ENCODE measurements at places on chromosomes 4 and X.

- peak; percentile 70 for DNase-seq
These were observed 25.0 kb downstream of the TACC3 start for GRCh38 chr4:1746265-1746691.

DNA sequence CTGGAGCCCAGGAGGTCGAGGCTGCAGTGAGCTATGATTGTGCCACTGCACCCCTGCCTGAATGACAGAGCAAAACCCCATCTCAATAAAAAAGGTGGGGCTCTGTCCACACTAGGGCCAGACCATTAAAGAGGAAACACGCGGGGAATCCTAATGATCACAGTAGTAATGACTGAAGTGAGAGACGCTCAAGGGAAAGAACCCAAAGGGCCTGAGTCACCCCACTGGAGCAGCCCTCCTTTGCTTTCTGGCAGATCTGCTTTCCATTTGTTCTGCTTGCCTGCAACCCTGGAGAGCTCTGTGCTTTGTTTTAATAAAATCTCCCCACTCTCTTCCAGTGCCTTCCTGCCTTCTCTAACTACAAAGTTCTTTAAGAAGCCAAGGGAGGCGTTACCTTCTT lies 5.0 kb downstream of the TFDP3 start:
- DNase-seq: no peak

DNA sequence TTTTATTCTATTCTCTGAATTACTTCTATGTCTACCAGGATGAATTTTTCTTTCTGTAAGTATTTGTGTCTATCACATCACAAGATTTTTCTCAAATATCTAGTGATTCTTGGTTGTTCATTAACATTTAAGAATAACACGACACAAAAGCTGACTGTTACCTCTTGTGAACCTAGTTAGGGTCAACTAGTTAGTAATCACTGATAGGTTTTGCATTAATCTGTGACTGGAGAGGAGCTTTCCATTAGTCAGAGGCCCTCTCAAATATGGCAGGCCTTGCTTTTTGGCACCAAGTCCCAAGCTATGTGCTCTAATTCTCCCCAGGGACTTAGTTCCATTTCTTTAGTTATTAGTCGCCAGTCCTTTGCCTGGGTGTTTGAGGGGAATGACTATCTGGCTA lies 259.2 kb downstream of the CFAP299 start:
- no peak for DNase-seq

GRCh38 chr4:165612936-165613335 lies 234.1 kb downstream of the CPE start:
- DNase-seq: no peak

DNA sequence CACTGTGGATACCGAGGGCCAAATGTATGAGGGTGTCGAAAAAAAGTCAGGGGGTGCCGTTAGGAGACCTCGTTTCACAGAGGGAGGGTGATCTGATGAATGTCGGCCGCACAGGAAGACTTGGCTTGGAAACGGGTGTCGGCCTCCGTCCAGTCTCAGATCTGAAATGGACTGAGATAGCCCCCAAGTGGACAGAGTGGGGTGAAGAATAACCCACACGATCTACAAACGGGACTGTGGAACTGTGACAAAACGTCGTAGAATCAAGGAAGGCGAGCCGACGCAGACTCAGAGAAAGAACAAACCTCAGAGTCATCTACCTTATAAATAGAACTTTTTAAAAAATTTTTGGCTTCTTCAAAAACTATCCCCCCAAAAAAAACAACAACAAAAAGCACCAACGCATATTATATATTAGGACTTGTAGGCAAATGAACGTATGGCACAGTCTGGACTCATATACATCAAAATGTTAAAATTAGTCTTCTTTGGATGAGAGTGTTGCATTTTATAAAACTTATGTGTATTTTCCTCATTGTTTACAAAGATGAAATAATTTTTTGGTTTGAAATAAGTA lies 63.8 kb upstream of the IRF2 start:
- peak; percentile 93 for DNase-seq

DNA sequence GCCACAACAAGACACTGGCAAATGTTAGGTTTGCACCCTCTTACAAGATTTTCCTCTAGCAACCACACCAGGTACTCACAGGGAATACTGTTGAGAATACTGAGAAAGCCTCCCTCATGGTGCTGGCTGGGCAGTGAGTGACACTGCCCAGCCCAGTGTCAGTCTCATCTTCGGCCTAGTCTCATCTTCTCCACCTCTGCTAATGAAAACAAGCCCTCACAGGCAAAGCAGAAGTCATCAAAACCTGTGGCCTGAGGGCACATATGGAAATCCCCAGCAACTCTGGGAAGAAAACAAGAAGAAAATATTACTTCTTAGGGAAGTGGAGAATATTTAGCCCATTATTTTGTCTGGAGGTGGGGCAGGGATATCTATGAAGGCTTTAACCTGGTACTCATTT lies 7.9 kb upstream of the ADAM29 start:
- DNase-seq: no peak

DNA sequence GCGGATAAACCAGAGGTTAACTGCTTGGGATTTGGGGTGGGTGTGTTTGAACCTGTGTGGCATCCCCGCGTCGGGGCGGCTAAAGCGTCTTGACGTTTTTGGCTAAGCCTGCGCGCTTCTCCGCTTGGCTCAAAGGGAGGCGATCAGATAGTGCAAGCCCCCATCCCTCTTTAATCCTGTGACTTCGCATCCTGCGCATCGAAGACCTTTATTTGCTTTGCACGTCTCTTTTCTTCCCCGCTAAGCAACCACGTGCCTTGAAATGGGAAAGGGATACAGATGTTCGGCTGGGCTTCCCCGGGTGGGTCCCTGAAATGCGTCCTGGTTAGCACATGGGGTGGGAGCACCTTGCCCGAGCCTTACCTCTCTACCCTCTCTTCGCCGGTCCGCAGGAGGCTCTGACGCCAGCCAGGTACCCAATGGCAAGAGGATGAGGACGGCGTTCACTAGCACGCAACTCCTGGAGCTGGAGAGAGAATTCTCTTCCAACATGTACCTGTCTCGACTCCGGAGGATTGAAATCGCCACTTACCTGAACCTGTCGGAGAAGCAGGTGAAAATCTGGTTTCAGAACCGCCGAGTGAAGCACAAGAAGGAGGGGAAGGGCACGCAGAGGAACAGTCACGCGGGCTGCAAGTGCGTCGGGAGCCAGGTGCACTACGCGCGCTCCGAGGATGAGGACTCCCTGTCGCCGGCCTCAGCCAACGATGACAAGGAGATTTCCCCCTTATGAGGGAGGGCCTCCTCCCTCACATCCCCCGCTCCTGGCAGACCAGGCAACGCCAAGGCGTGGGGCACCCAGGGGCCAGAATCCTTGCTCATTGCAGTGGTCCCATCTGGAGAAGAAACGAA lies 1.5 kb downstream of the GSX2 start:
- no peak for DNase-seq

DNA sequence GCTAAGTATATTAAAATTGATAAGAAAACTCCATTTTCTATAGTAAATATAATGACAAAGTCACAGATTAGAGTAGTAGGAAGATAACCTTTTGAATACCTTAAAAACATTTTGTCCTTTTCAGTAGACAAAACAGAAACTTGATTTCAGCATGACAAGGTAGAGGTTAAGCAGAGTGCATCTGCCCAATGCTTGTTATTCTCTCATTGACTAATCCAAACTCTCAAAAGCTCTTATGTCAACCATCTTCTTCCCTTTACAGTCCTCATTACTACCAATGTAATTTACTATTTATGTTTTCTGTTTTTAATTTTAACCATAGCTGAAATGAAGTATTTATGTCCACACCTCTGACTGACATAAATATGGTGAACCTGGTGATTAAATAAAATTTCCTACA lies 11.1 kb downstream of the NIPAL1 start:
- no peak for DNase-seq

GRCh38 chrX:10239611-10240064 lies 82.9 kb downstream of the CLCN4 start:
- no peak for DNase-seq

DNA sequence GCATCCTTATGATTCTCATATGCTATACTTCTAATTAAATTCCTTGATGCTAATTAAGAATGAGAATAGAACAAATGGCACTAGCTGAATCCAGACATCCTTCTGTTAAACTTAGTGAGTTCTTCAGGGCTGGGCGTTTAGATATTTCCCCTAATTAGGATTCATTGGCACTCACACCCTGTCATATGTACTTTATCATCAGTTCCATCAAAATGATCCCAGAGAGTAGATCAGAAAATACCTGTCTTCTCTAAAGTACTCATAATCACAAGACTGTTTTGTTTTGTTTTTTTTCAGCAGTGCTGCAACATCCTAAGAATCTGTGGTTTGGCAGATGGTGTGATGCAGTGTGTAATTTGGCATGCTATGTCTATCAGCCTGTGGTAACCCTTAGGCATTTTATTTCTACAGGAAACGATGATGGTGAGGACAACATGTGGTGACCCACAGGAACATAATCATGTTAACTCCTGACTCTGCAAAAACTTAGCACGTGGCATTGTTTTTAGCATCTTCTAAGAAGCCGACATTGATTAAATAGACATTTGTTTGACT lies 2528.4 kb downstream of the ARAP2 start:
- no peak for DNase-seq

- no peak for DNase-seq
These were observed 202.1 kb downstream of the PTTG2 start for GRCh38 chr4:38162240-38162784.

- no peak for DNase-seq
These were observed 182.2 kb downstream of the AR start for GRCh38 chrX:67726018-67726417.

All from renal pelvis (tissue), 12 donors.